ENCODE measurements at places on chromosomes 7 and 10.
A peak's percentile ranks its signal among the peaks of the same experiment; 100 is the strongest.

DNA sequence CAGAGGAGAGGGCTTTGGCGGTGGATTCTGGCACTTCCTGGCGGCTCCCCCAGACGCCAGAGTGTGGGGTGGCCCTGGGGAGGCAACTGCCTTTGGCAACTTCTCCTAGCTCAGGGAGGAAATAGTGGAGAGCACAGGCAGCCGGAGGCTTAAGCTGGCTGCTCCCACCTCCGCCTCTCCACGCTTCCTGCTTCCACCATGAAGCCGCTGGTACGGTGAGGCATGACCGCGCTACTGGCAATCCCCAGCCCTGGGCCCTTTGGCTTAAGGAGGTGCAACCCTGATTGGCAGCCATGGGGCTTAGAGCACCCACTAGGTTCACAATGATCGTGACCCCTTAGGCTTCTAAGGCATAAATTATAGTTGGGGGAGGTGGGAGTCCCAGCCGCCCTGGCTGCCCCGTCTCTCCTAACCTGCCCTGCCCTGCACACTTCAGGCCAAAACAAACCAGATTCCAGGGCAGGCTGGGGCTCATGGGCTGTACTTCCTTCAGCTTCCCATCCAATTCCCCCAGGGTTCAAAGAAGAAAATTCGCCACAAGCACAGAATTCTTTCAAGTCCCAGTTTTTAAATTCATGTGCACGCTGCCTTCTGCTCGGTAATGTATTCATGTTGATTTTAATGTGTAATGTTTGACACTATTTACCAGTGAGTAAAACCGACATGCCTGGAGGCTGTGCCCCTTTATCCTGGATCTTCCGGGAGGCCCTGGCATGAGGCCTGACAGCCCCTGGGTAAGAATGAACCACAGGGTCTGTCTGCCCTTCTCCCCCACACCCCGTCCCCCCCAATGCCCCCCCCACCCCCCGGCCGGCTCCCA is 90.7 kb upstream of the LRRC4 start:
- DNase-seq: no peak

GRCh38 chr10:1465418-1465911 is 271.9 kb downstream of the ADARB2 start:
- no peak for DNase-seq

GRCh38 chr10:101749047-101750016 is 26.6 kb downstream of the FGF8 start:
- DNase-seq: no peak

- no peak for DNase-seq
These were observed 30.0 kb upstream of the KLHL7 start for GRCh38 chr7:23075571-23075970.

- no peak for DNase-seq
These were observed 1062.9 kb upstream of the GHITM start for GRCh38 chr10:83076443-83076842.

GRCh38 chr10:96491303-96491702 is 22.4 kb downstream of the TLL2 start:
- no peak for DNase-seq

DNA sequence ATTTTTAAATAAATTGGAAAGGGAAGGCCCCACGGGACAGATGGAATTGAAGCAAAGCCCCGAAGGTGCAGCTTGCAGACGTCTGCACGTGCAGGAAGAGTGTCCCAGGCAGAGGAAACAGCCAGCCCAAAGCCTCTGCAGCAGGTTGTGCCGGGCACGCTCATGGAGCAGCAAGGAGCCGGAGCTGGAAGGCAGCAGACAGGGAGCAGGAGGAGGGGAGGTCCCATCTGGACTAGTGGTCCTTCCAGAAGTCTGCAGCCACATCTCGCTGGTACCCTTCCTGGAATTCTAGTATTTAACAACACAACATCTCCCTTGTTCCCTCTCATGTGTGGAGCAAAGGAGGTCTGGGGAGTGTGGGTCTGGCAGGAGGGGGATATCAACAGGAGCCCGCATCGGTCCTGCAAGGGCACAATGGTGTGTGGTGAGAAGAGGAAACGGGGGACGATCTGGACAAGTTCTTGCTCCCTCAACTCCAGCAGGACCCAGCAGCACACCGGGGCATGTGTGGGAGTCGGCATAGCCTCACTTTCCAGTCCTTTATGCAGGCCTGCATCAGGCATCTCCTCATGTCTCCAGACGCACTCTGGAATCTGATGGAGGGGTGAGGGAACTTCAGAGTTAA is 169.3 kb downstream of the GRID1 start:
- no peak for DNase-seq

- DNase-seq: no peak
These were observed 104.0 kb downstream of the SRI start for GRCh38 chr7:88115816-88116215.

- DNase-seq: no peak
These were observed 1.2 kb downstream of the MCU start for GRCh38 chr10:72692994-72693781.

GRCh38 chr7:129889133-129889844 is 63.5 kb downstream of the UBE2H start:
- DNase-seq: no peak

- DNase-seq: no peak
These were observed 21.3 kb downstream of the TIAL1 start for GRCh38 chr10:119575506-119575905.

GRCh38 chr10:112183329-112184051 is at the start of gene GPAM:
GPAM (minus strand) TSS chr10:112183765; CDS start chr10:112181784, 1,981 bp downstream.
- DNase-seq: peak; percentile 100

DNA sequence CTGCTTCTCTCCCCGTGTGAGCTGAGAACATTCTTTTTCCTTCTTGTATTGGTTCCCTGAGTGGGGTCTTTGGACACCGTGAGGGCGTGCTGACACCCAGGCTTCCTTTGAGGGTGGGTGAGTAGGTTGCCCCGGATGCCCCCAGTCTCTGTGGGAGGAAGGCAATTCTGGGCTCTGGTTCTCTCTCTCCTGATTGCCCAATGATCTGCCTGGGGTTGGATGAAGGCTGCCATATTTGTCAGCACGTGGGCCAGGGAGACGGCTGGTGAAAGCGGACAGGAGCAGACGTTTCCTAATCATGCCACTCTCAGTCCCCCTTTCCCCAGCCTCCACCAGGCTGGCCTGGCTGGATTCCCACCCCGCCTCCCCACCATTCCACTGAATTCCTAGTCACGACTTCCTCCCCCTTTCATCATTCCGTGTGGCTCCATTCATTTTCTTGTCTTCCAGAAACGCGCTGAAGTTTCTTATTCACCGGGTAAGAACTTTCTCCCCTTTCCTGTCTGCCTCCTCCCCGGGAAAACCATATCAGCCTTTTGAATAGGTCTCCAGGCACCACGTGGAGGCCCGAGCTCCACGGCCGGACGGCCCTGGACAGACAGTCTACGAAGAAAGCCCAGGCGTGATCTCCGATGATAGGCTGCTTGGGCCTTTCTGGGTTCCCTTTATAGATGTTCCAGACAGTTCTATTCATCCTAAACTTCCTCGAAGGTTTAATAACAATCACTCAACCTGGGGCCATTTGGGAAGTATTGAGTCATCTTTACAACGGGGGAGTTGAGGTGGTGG is 98.7 kb upstream of the NPTX2 start:
- DNase-seq: no peak

GRCh38 chr7:57482-58255 is 134.7 kb upstream of the FAM20C start:
- no peak for DNase-seq

DNA sequence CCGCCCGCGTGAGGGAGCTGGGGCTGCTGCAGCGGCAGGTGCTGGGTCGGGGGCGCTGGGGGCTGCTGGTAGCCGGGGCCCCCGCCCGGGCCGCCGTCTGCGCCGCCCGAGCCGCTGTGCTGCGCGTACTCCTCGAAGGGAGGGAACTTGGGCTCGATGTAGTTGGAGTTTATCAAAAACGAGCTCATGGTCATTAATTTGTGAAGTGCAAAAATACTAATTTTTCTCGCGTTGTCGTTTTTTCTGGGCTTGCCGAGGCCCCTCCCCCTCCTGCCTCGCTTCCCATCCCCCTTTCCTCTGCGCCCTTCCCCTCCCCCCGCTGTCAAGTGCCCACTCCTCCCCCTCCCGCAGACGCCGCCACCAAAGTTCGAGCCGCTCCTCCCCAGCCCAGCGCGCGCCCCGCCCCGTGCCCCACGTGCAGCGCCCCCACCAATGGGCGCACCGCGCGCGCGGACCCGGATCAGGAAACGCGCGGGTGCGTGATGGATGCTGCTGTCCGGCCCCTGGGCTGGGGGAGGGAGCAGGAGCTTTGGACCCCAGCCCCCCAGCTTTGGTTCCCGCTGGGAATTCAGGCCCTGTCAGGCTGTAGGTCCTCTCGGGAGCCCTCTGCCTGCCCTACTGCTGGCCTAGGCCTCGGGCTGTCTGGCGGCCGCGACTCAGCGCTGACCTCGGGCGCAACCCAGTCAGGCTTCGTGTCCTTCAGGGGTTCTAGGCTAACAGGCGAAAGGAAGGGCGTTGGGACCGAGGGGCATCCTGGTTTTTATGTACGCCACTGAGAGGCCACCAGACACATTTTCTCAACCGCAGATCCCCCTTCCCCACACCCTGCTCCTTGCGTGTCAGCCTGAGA is at the start of gene HOXA4:
Gene HOXA4 (minus strand): TSS at position 218 of the 850 bp plus-strand sequence. CDS start 24 bp downstream, at position 194.
- peak; percentile 45 for DNase-seq

DNA sequence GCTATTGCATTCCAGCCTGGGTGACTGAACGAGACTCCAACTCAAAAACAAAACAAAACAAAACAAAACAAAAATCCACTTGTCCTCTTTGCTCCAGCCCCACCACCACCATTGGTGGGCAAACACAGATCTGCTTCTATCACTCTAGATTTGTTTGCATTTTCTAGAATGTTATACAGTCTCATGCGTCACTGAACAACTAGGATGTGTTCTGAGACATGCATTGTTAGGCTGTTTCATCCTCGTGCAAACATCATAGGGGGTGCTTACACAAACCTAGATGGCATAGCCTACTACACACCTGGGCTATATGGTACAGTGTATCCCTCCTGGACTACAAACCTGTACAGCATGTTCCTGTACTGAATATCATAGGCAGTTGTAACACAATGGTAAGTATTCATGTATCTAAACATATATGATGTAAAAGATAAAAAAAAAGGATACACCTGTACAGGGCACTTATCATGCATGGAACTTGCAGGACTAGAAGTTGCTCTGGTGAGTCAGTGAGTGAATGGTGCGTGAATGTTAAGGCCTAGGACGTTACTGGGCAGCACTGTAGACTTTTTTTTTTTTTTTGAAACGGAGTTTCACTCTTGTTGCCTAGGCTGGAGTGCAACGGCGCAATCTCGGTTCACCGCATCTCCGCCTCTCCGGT is 45.3 kb downstream of the BTBD16 start:
- DNase-seq: no peak

DNA sequence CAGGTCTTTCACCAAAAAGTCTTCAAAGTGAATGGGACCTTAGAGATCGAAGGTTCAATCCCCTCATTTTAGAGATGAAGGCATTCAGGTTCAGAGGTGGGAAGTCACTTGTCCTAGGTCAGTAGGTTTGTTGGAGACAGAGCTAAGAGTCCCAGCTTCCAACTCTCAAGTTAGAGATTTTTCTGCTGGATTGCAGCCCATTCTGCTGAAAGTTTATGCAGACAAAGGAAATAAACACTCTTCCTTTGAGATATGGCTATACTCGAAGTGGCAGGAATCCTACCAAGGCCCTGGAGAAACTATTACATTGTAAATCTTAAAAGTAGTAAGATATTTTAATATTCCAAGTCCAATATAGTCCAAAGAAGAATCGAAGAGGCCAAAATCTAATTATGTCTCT is 64.4 kb downstream of the LYZL1 start:
- no peak for DNase-seq

DNA sequence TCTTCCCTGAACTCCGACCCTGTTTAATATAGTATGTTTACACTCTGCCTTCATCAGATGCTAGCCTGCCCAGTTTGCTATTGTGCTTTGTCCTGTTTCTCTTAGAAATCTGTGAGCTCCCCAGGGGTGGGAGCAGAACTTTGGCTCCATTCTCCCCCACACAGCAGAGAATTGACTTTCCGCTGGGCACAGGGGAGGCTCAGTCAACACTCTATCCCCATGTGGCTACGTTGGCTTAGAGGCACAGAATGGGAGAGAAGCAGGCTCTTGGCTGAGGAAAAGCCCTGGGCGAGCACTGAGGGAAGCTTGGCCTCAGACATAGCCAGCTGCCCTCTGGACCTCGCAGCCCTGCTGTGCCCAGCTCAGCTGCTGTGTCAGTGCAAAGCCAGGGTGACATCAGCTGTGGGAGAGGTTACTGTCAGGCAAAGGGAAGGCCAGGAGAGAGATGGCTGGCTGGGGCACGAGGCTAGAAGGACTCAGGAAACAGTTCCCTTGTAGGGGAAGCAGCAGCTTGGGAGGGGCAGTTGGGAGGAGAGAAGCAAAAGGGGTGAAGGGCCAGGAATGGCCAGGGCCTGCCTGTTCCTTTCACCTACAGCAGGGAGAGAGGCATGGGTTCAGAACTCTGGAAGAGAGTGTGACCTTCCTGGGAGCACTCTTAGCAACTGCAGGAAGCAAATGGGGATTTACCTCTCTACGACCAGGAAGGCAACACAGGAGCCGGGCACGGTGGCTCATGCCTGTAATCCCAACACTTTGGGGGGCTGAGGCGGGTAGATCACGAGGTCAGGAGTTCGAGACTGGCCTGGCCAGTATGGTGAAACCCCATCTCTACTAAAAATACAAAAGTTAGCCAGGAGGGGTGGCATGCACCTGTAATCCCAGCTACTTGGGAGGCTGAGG is 5.8 kb upstream of the SCD start:
- DNase-seq: no peak

- peak; percentile 21 for DNase-seq
These were observed 33.3 kb downstream of the SRRM3 start for GRCh38 chr7:76234931-76235441.

- DNase-seq: no peak
These were observed 2.3 kb upstream of the ZC3HAV1 start for GRCh38 chr7:139111811-139112301.

GRCh38 chr10:20737107-20737506 is 160.0 kb downstream of the NEBL start:
- no peak for DNase-seq

GRCh38 chr7:130877991-130878305 is 143.9 kb upstream of the KLF14 start:
- DNase-seq: no peak

- no peak for DNase-seq
These were observed 22.6 kb downstream of the CDK1 start for GRCh38 chr10:60800918-60801317.

DNA sequence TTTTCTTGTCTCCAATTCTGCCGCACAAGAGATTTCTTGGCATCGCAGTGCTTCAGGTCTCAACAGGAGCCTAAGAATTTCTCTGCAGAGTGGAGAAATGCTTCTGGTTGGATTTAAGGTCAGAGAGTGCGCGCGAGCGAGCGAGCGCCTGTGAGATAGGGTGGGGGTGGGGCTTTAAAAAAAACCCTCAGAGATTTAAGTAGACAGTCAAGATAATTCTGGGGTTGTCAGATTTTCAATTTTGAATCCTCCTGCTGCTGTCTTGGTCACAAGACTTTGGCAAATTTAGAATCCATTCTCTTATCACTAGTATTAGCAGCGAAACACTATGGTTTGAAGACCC is 49.7 kb downstream of the CPEB3 start:
- no peak for DNase-seq

Measured in stimulated activated CD4-positive, alpha-beta T cell treated with anti-CD3 and anti-CD28 coated beads, Interleukin-1b, Interleukin-23, amount 100 ng/mL, for 1 hour (primary cell).